ENCODE measurements at places on chromosomes 16 and 17. TPM values are rescaled to one million over a fixed set of nuclear protein-coding genes. Genes with fewer than 3 reads are reported as not detected.
A peak's percentile ranks its signal among the peaks of the same experiment; 100 is the strongest.

DNA sequence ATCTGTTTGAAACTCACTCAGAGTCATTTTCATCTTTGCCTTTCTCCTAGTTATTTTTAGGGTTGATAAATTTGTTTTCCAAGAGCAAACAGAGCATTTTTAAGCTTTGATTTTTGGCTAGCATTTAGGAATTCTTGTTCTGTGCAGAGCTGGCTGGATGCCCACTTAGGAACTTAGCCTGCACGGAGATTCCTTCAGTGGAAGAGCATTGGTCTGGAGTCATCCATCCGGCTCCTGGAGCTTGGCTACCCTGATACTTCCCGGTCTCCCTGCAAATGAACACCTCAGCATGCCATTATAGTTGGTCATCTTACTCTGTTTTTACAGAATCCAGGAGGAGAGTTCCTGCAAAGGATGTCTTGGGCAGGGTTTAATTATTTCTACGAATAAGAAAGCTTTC, 57.1 kb downstream of the SPECC1 start:
- H3K4me1 ChIP-seq, result peaks cover 14% of the 10 kb centered on the region
- H3K27ac ChIP-seq, result no peak overlapping the region
- no peaks in the 10 kb centered on the region for H3K27me3 ChIP-seq
- no peak for DNase-seq
- peaks cover 3% of the 10 kb centered on the region for H3K36me3 ChIP-seq
- no peak overlapping the region for H3K4me3 ChIP-seq

DNA sequence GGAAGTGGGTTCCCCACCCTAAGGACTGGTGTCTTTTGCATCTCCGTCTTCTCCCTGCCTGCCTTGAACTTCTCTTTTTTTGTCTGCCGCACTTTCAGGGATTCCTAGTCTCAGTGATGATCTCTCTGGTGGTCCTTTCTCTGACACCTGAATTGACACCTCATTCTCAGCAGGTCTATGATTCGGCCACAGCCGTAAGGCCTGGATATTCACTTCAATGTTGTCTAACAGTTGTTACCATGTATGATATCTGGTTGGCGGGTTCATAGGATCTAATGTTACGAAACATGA, 25.1 kb upstream of the SLC47A1 start:
- peaks cover 6% of the 10 kb centered on the region for H3K4me1 ChIP-seq
- H3K4me3 ChIP-seq, result peak overlapping the region; percentile 79
- no peak for DNase-seq
- H3K36me3 ChIP-seq, result no peaks in the 10 kb centered on the region
- H3K27me3 ChIP-seq, result peaks cover 18% of the 10 kb centered on the region
- peak overlapping the region; percentile 43 for H3K27ac ChIP-seq

MARVELD3 gene
- total RNA-seq, result not detected

- no peaks in the 10 kb centered on the region for H3K27me3 ChIP-seq
- H3K36me3 ChIP-seq, result peaks cover 49% of the 10 kb centered on the region
- no peak for DNase-seq
- H3K4me3 ChIP-seq, result no peak overlapping the region
- no peak overlapping the region for H3K27ac ChIP-seq
These were observed 7.2 kb downstream of the SMARCD2 start for GRCh38 chr17:63835167-63835720.

DNA sequence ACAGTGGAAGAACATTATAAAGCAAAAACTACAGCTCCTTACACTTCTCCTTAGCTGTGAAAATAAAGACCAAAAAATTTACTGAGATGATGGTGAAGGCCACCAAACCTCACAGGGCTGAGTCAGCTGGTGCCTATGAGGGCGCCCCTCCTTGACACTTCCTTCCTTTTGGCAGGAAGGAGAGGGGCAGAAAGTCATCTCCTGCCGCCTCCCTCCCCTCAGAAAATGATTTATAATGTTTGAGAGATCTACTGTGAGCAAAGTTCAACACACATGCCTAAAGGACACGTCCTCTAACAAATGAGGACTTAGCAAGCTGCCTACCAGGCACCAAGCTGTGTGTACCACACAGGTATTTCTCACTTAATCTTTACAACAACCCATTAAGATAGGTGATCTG, 245.7 kb downstream of the PRKCA start:
- peaks cover 30% of the 10 kb centered on the region for H3K36me3 ChIP-seq
- H3K27ac ChIP-seq, result peak overlapping the region; percentile 76
- H3K4me3 ChIP-seq, result peak overlapping the region; percentile 36
- no peaks in the 10 kb centered on the region for H3K27me3 ChIP-seq

ACAP1 gene
- total RNA-seq, result 712 TPM

DNA sequence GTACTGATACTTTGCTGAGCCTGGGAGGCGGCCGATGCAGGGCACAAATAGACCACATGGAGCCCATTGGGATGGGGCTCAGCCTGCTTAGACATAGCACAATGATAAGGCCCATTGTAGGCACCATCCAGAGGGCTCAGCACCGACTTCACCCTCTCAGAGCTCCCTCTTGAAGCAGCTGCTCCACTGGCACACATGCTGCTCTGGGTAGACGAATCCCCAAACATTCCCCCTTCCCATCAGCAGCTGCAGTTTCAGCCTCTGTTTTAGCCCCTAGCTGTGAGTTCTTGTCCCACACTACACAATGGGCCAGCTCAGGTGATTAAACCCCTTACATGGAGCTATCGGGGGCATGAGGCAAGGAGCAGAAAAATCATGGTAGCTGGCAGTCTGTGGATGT, 174.1 kb downstream of the RGS9 start:
- DNase-seq, result no peak
- no peaks in the 10 kb centered on the region for H3K36me3 ChIP-seq
- peaks cover 63% of the 10 kb centered on the region for H3K27me3 ChIP-seq
- H3K4me1 ChIP-seq, result peaks cover 6% of the 10 kb centered on the region
- H3K4me3 ChIP-seq, result no peak overlapping the region
- no peak overlapping the region for H3K27ac ChIP-seq

KRT38 gene
- total RNA-seq, result not detected

OR1A2 gene
- total RNA-seq, result not detected

- DNase-seq, result no peak
- H3K27ac ChIP-seq, result no peak overlapping the region
- peaks cover 9% of the 10 kb centered on the region for H3K4me1 ChIP-seq
- no peaks in the 10 kb centered on the region for H3K36me3 ChIP-seq
These were observed 12.3 kb upstream of the TFAP4 start for GRCh38 chr16:4285167-4285566.

KCNG4 gene
- total RNA-seq, result not detected

DNA sequence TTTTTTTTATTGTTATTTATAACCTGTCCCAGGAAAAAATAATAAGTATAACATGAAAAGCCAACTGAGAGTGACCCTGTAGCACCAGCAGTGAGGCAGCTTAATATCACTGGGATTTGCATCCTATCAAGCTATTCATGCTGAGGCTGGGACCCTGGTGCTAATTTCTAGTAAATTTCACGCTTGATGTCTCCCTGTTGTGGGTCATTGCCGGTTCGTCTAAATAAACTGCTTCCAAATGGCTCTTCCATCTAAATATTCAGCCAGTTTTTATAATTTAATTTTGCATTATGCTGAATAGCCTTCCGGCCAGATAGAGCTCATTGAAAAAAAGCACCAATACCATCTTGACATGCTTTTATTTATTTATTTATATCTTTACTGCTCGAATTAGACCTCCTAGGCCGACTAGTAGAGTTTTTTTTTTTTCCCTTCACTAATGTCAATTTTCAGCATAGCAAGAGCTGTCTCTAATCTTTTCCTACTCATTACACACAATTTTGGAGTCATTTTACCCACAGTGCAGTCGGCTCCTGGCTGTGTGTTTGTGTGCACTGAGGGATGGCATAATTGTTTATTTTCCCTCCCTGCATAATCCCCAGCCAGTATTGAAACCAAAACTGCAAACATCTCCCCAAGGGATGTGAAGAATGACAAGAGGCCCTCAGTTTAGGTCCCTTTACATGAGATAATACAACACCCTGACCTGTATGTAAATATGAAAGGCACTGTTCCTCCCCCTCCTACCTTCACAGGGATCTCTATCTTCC, 168.8 kb downstream of the AATF start:
- H3K27ac ChIP-seq, result no peak overlapping the region
- no peak overlapping the region for H3K4me3 ChIP-seq

DNA sequence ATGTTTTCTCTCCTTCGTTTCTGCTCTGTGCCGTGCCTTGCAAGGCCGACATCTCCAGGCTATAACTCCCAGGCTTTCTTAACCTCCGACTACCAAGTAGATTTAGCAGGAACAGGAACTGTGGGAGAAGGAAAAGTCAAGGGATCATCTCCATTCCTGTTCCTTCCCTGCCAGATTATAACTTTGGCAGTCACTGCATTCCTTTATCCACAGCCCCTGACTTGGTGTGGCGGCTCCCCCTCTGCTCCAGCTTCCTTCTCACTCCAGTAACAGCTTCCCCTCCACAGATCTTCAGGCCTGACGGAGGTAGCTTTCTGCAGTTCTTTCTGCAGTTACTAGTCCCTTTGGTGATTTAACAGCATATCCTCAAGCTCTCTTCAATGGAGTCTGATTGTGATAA, 234.6 kb upstream of the MON1B start:
- no peaks in the 10 kb centered on the region for H3K36me3 ChIP-seq
- H3K27ac ChIP-seq, result no peak overlapping the region
- no peak overlapping the region for H3K4me3 ChIP-seq
- H3K27me3 ChIP-seq, result no peaks in the 10 kb centered on the region

DNA sequence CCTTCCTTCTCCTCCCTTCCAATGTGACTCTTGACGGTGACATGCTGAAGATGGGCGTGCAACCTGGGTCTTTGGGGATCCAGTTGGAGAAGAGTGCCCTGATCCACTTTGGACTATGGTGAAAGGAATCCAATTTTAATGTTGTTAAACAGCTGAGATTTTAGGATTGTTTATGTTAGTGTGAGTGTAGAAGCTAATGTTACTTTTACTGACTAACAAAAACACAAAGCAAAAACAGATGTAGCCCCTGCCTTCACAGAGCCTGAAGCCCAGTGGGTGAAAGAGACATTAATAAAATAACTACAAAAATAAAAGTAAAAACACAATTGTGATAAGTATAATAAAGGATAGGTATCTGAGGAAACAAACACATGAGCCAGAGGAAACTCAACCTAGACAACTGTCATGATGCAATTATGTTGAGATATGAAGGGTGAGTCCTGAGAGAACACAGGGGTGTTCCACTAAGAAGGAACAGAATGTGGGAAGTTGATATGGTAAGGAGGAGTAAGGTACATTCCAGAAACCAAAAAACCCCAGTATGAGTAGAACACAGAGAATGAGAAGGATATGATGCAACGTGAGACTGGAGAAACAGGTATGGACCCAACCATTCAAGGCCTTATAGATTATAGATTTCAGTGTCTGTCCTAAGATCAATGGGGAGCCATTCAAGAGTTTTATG, 115.1 kb upstream of the PMFBP1 start:
- no peaks in the 10 kb centered on the region for H3K4me1 ChIP-seq
- H3K27me3 ChIP-seq, result no peaks in the 10 kb centered on the region
- no peak overlapping the region for H3K4me3 ChIP-seq
- H3K27ac ChIP-seq, result no peak overlapping the region
- no peaks in the 10 kb centered on the region for H3K36me3 ChIP-seq
- no peak for DNase-seq

All from activated CD8-positive, alpha-beta memory T cell treated with anti-CD3 and anti-CD28 coated beads, Interleukin-2, amount 10 ng/mL, durations not matched to agents 7 days and 5 days (primary cell).